ENCODE measurements at places on chromosomes 5 and 9. TPM values are rescaled to one million over a fixed set of nuclear protein-coding genes. Genes with fewer than 3 reads are reported as not detected.

DNA sequence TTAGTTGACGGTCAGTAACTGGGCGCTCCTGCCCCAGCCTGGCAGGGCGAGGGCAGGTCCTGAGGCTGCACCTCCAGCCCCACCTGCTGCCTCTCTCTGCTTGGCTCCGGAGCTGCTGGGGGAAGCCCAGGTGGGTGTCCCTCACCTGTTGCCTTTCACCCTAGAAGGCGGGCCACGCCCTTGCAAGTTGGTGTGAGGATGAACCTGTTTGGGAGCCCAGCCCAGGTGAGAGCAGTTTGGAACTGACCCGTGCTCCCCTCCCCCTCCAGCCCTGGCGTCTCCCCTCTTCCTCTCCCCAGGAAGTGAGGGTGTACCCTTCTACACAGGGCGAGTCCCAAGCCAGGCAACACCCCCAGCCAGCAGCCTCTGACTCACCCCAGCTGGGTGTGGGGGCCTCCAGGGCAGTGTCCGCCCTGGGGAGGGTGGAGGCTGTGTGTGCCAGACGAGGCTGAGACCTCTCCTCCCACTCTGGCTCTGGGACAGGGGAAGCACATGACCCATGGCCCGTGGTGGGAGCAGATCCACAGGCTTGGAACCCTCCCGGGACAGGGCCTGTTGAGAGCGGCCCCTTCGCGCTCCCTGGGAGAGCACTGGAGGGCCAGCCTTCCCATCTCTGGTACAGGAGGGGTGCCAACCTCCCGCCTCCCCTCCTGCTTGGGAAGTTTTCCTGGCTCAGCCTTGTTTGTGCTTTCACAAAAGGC lies 10.4 kb downstream of the LRRC8A start:
- peak; percentile 94 for DNase-seq
- peaks cover 26% of the 10 kb centered on the region for H3K4me1 ChIP-seq

GRCh38 chr5:101160002-101160401 lies 256.9 kb upstream of the ST8SIA4 start:
- no peaks in the 10 kb centered on the region for H3K27me3 ChIP-seq
- H3K27ac ChIP-seq = no peak overlapping the region
- DNase-seq = no peak
- H3K4me1 ChIP-seq = no peaks in the 10 kb centered on the region

- no peaks in the 10 kb centered on the region for H3K36me3 ChIP-seq
- no peak overlapping the region for H3K27ac ChIP-seq
- no peaks in the 10 kb centered on the region for H3K27me3 ChIP-seq
- H3K4me3 ChIP-seq = no peak overlapping the region
- DNase-seq = no peak
These were observed 229.5 kb downstream of the PAPPA start for GRCh38 chr9:116383133-116383532.

- no peak overlapping the region for H3K27ac ChIP-seq
- no peak overlapping the region for H3K4me3 ChIP-seq
- DNase-seq = no peak
- H3K4me1 ChIP-seq = no peaks in the 10 kb centered on the region
- H3K36me3 ChIP-seq = no peaks in the 10 kb centered on the region
- no peaks in the 10 kb centered on the region for H3K27me3 ChIP-seq
These were observed 52.8 kb upstream of the EGFL7 start for GRCh38 chr9:136609838-136610311.

- no peaks in the 10 kb centered on the region for H3K27me3 ChIP-seq
- no peak for DNase-seq
- no peak overlapping the region for H3K4me3 ChIP-seq
- no peak overlapping the region for H3K27ac ChIP-seq
- no peaks in the 10 kb centered on the region for H3K4me1 ChIP-seq
- no peaks in the 10 kb centered on the region for H3K36me3 ChIP-seq
These were observed 52.8 kb upstream of the GRHPR start for GRCh38 chr9:37369671-37370070.

Gene GLRA1
- total RNA-seq = not detected

- DNase-seq = no peak
- H3K36me3 ChIP-seq = 0 out of 2 replicates have a peak, but pooled peaks cover 8% of the 10 kb centered on the region
- no peak overlapping the region for H3K27ac ChIP-seq
- H3K27me3 ChIP-seq = no peaks in the 10 kb centered on the region
- peaks cover 13% of the 10 kb centered on the region for H3K4me1 ChIP-seq
- no peak overlapping the region for H3K4me3 ChIP-seq
These were observed 4.5 kb downstream of the TSTD2 start for GRCh38 chr9:97628668-97629067.

Gene SPOCK1
- 31.8 TPM for total RNA-seq

Gene ARRDC1
- total RNA-seq = 116 TPM

DNA sequence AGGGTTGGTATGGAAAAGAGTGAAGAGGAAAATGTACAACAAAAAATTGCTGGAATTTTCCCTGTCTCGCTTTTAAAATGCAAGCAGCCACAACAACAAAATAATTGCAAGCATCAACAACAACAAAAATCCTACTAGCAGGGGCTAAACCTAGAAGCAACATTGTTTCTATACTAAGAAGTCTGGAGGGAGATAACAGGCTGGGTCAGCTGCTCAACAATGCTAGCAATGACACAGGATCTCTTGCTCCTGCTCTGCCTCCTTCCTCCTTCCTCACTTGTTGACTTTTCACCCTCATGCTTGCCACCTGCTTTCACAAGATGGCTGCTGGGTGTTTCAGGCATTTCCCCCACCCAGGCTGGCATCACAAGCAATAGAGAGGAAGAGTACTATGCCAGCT lies 7.6 kb upstream of the AOPEP start:
- H3K27ac ChIP-seq = peak overlapping the region; percentile 68
- no peak for DNase-seq
- peaks cover 41% of the 10 kb centered on the region for H3K4me1 ChIP-seq
- no peaks in the 10 kb centered on the region for H3K27me3 ChIP-seq

GRCh38 chr9:8732367-8733075 lies 932.9 kb upstream of the DMAC1 start:
- no peak for DNase-seq
- no peaks in the 10 kb centered on the region for H3K4me1 ChIP-seq
- H3K27me3 ChIP-seq = no peaks in the 10 kb centered on the region
- H3K36me3 ChIP-seq = no peaks in the 10 kb centered on the region

Gene ADRB2
- 2.8 TPM for total RNA-seq

GRCh38 chr5:111681414-111682120 lies 75.4 kb downstream of the NREP start:
- no peak overlapping the region for H3K27ac ChIP-seq
- no peaks in the 10 kb centered on the region for H3K27me3 ChIP-seq

Gene DAB2IP
- 59.9 TPM for total RNA-seq

Gene SPAG8
- 1.0 TPM for total RNA-seq

Gene TRIM23
- 6.8 TPM for total RNA-seq

- H3K4me3 ChIP-seq = no peak overlapping the region
- no peak for DNase-seq
- H3K27ac ChIP-seq = no peak overlapping the region
These were observed 49.9 kb downstream of the FGF18 start for GRCh38 chr5:171469326-171469725.

- no peaks in the 10 kb centered on the region for H3K27me3 ChIP-seq
- no peak overlapping the region for H3K4me3 ChIP-seq
- no peaks in the 10 kb centered on the region for H3K4me1 ChIP-seq
- H3K27ac ChIP-seq = no peak overlapping the region
These were observed 308.2 kb downstream of the ARL15 start for GRCh38 chr5:54001976-54002775.

DNA sequence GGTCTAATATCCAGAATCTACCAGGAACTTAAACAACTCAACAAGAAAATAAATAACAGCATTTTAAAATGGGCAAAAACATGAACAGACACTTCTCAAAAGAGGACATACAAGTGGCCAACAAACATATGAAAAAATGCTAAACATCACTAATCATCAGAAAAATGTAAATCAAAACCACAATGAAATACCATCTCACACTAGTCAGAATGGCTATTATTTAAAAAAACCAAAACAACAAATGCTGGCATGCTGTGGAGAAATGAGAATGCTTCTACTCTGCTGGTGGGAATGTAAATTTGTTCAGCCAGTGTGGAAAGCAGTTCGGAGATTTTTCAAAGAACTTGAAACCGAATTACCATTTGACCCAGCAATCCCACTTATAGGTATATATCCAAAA lies 63.1 kb downstream of the ADAMTS6 start:
- no peak for DNase-seq
- no peaks in the 10 kb centered on the region for H3K4me1 ChIP-seq
- no peaks in the 10 kb centered on the region for H3K27me3 ChIP-seq

DNA sequence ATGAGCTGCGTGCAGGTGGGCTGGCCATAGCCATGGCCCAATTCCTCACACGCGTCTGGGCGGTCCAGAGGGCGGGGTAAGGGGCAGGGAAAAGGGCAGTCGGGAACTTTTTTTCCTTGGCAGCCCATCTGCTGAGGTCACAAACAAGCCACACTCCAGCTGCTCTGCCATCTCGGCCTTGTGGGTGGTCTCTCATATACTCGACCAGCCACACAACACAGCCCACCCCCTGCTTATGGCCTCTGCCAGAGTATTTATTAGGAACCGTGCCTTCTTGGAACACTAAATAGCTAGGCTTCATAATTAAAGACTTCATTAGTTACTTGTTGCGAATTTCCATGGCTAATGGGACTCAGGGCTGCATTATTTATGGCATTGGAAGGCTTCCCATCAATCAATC lies 98.5 kb upstream of the LHFPL2 start:
- H3K27me3 ChIP-seq = no peaks in the 10 kb centered on the region
- no peak overlapping the region for H3K27ac ChIP-seq
- DNase-seq = no peak
- no peak overlapping the region for H3K4me3 ChIP-seq
- no peaks in the 10 kb centered on the region for H3K4me1 ChIP-seq
- no peaks in the 10 kb centered on the region for H3K36me3 ChIP-seq

Gene CYLC2
- total RNA-seq = not detected

DNA sequence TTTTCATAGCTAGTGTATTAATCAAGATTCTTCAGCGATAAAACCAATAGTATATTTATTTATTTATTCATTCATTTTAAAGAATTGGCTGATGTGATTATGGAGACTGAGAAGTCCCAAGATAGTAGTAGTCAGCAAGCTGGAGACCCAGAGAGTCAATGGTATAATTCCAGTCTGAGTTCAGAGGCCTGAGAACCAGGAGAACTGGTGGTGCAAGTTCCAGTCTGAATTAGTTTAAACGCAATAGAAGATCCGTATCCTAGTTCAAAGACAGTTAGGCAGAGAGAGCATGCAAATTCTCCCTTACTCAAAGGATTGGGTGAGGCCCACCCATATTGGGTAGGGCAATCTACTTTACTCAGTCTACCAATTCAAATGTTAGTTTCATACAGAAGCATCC lies 364.2 kb upstream of the RPS23 start:
- DNase-seq = no peak
- no peak overlapping the region for H3K4me3 ChIP-seq
- H3K27ac ChIP-seq = no peak overlapping the region
- no peaks in the 10 kb centered on the region for H3K4me1 ChIP-seq

- DNase-seq = no peak
- H3K4me1 ChIP-seq = no peaks in the 10 kb centered on the region
- no peaks in the 10 kb centered on the region for H3K36me3 ChIP-seq
- no peak overlapping the region for H3K4me3 ChIP-seq
These were observed 495.0 kb downstream of the PRELID2 start for GRCh38 chr5:145340099-145340498.

DNA sequence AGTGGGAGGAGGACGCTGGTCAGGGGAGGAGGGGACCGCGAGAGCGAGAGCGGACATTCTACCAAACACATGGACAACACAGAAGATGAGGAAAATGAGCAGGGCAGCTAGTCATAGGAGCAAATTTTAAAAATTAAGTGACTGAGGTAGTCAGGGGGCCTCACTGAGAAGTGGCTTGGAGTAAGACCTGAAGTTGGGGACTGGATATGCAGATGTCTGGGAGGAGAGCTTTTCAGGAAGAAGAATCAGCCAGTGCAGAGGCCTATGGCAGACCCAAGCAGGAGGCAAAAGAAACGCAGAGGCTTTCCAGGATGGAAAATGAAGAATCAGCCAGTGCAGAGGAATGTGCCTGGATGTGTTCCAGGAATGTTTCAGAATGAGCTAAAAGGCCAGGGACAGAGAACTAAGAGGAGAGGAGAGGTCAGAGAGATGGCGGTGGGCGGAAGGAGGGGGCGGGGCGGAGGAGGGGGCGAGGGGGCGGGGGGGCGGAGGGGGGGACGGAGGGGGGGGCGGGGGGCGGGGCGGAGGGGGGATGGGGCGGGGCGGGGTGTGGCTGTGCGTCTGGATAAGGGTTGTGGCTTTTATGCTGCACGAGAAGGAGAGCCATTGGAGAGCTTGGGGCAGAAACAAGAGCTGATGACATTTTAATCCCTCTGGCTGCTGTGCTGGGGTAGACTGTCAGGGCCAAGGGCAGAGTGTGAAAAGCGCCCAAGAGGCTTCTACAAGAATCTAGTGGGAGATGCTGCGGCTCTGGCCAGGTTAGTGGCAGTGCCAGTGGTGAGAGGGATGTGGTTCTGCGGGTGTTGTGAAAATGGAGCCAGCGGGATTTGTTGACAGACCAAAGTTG lies 129.6 kb downstream of the KCNIP1 start:
- peaks cover 11% of the 10 kb centered on the region for H3K4me1 ChIP-seq
- peak; percentile 61 for DNase-seq
- no peaks in the 10 kb centered on the region for H3K27me3 ChIP-seq
- peak overlapping the region; percentile 60 for H3K27ac ChIP-seq

DNA sequence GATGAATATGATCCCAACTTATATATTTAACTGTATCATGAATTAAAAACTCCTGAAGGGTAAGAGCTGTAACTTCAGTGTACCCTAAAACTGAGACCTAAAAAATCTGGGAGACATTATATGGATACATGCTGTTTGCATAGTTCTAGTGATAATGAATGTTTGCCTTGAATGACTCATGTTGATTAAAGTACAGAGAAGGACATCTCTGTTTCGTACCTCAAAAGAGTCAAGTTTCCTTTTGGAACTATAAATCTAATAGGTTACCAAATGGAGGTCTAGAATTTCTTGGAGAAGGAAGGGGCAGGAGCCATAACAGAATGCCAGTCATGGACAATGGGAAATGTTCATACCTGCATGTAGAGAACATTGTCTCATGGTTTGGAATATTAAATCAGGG lies 168.1 kb downstream of the SNCAIP start:
- H3K4me1 ChIP-seq = peaks cover 21% of the 10 kb centered on the region
- no peak for DNase-seq
- no peaks in the 10 kb centered on the region for H3K27me3 ChIP-seq

GRCh38 chr9:127873886-127874285 lies 3.6 kb downstream of the AK1 start:
- H3K36me3 ChIP-seq = no peaks in the 10 kb centered on the region
- H3K4me1 ChIP-seq = peaks cover 19% of the 10 kb centered on the region
- no peak overlapping the region for H3K4me3 ChIP-seq
- DNase-seq = no peak
- no peaks in the 10 kb centered on the region for H3K27me3 ChIP-seq
- H3K27ac ChIP-seq = no peak overlapping the region

GRCh38 chr5:80784451-80784850 lies 129.7 kb upstream of the DHFR start:
- no peak overlapping the region for H3K4me3 ChIP-seq
- H3K36me3 ChIP-seq = 0 out of 2 replicates have a peak, but pooled peaks cover 11% of the 10 kb centered on the region
- peaks cover 9% of the 10 kb centered on the region for H3K4me1 ChIP-seq
- no peak overlapping the region for H3K27ac ChIP-seq
- H3K27me3 ChIP-seq = no peaks in the 10 kb centered on the region

- peaks cover 17% of the 10 kb centered on the region for H3K4me1 ChIP-seq
- peak overlapping the region; percentile 80 for H3K4me3 ChIP-seq
These were observed 9.6 kb upstream of the AKNA start for GRCh38 chr9:114397219-114397847.

GRCh38 chr9:76693912-76694311 lies 70.3 kb upstream of the PCA3 start:
- peaks cover 6% of the 10 kb centered on the region for H3K4me1 ChIP-seq
- no peaks in the 10 kb centered on the region for H3K36me3 ChIP-seq
- H3K4me3 ChIP-seq = no peak overlapping the region

Gene CARD9
- total RNA-seq = 14.0 TPM
